IMR-90 (cell line): ENCODE measurements at places on chromosomes 4 and X. TPM values are rescaled to one million over a fixed set of nuclear protein-coding genes. Genes with fewer than 3 reads are reported as not detected.

CENPVL1 gene
- not detected in 2 replicates for total RNA-seq

ARFIP1 gene
- total RNA-seq, result 30.5 and 37.5 TPM in 2 replicates

ABLIM2 gene
- under 0.01 TPM in 2 replicates for total RNA-seq

LGI2 gene
- not detected in 2 replicates for total RNA-seq

PCYT1B gene
- under 0.01 TPM in 1 of 2 replicates, not detected in the other for total RNA-seq

SPACA5 gene
- total RNA-seq, result not detected in 2 replicates

KIT gene
- total RNA-seq, result 5.9 and 6.9 TPM in 2 replicates

PDZD4 gene
- total RNA-seq, result under 0.01 and 0.28 TPM in 2 replicates

GLRA2 gene
- not detected in 2 replicates for total RNA-seq

OPHN1 gene
- 12.5 and 13.1 TPM in 2 replicates for total RNA-seq

TMEM31 gene
- not detected in 2 replicates for total RNA-seq

TREX2 gene
- 0.36 and 0.56 TPM in 2 replicates for total RNA-seq

GABRG1 gene
- not detected in 2 replicates for total RNA-seq

PCDH10 gene
- total RNA-seq, result 0.90 and 1.4 TPM in 2 replicates

CCDC158 gene
- total RNA-seq, result not detected in 2 replicates

CSAG3 gene
- not detected in 2 replicates for total RNA-seq

CSTF2 gene
- 27.8 and 30.3 TPM in 2 replicates for total RNA-seq

NHSL2 gene
- 0.72 and 0.83 TPM in 2 replicates for total RNA-seq

SMR3A gene
- total RNA-seq, result not detected in 2 replicates

CTAG1B gene
- total RNA-seq, result not detected in 2 replicates

EPGN gene
- 0.18 TPM in 1 of 2 replicates, not detected in the other for total RNA-seq

SORBS2 gene
- under 0.01 and 0.18 TPM in 2 replicates for total RNA-seq

LANCL3 gene
- total RNA-seq, result not detected in 2 replicates

LRCH2 gene
- total RNA-seq, result 4.3 and 8.1 TPM in 2 replicates

AKAP14 gene
- not detected in 2 replicates for total RNA-seq

TEX13D gene
- total RNA-seq, result not detected in 2 replicates

PHOX2B gene
- total RNA-seq, result not detected in 2 replicates

STIM2 gene
- total RNA-seq, result 24.2 and 27.6 TPM in 2 replicates

FGF2 gene
- total RNA-seq, result 27.1 and 54.4 TPM in 2 replicates

RASSF6 gene
- total RNA-seq, result not detected in 2 replicates

SPANXB1 gene
- total RNA-seq, result not detected in 2 replicates

F8A3 gene
- under 0.01 and 0.18 TPM in 2 replicates for total RNA-seq

STATH gene
- not detected in 2 replicates for total RNA-seq

ALG13 gene
- 38.3 and 42.7 TPM in 2 replicates for total RNA-seq

CXCL10 gene
- total RNA-seq, result 0.18 and 0.28 TPM in 2 replicates

ASB12 gene
- not detected in 2 replicates for total RNA-seq

EMCN gene
- not detected in 2 replicates for total RNA-seq

F8A2 gene
- not detected in 2 replicates for total RNA-seq
